CMK (cell line): ENCODE measurements at places on chromosomes 3 and 15.

GRCh38 chr3:164640591-164640990 lies 437.7 kb downstream of the SI start:
- no peak for DNase-seq

- no peak for DNase-seq
Observed at GRCh38 chr3:7447197-7447769, 586.4 kb downstream of the GRM7 start.

DNA sequence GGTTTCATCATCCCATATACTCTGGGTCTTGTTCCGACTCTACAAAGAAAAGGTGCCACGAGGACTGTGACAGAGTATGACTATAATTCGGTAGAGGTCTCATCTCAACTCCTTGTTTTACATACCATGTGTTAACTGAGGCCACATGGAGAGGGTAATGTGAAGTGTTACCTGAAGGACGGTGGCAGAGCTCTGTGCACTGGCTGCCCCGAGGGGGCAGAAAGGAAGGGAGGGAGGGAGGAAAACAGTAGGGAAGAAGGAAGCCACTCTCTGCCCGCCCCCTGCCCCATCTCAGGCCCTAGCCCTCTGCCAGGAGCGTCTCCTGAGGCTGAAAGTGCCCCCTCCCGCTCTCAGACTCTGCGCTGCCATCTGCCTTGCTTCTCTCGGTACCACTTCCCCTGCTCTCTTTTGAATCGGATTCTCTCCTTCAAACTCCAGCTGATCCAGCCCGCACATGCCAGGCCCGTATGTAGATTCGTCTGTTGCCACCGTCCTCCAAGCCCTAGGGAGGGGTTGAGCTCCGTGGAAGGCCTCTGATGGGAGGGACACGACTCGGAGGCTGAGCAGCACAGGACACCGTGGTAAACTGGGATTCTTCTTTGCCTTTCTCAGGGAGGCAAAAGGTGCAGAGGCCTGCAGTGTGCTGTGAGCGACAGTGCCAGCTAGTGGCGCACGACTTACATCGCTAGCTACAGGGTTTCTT lies 70.5 kb upstream of the ATP10A start:
- DNase-seq, result no peak

- DNase-seq, result no peak
Observed at GRCh38 chr15:63987796-63988378, 58.4 kb downstream of the DAPK2 start.

GRCh38 chr3:72011485-72011884 lies 226.5 kb upstream of the PROK2 start:
- no peak for DNase-seq

DNA sequence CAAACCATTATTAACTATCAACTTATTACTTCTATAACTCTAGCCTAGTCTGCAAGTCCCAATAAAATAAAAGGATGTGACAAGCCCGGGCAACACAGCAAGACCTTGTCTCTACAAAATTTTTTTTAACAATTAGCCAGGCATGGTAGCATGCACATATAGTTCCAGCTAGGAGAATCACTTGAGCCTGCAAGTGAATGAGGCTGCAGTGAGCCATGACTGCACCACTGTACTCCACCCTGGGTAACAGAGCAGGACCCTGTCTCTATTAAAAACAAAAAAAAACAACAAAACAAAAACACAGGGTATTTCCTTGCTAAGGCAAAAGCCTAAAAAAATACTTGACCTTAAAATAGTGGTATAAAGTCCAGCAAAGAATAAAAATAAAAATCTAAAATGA lies 31.4 kb downstream of the ANKRD28 start:
- DNase-seq, result no peak

DNA sequence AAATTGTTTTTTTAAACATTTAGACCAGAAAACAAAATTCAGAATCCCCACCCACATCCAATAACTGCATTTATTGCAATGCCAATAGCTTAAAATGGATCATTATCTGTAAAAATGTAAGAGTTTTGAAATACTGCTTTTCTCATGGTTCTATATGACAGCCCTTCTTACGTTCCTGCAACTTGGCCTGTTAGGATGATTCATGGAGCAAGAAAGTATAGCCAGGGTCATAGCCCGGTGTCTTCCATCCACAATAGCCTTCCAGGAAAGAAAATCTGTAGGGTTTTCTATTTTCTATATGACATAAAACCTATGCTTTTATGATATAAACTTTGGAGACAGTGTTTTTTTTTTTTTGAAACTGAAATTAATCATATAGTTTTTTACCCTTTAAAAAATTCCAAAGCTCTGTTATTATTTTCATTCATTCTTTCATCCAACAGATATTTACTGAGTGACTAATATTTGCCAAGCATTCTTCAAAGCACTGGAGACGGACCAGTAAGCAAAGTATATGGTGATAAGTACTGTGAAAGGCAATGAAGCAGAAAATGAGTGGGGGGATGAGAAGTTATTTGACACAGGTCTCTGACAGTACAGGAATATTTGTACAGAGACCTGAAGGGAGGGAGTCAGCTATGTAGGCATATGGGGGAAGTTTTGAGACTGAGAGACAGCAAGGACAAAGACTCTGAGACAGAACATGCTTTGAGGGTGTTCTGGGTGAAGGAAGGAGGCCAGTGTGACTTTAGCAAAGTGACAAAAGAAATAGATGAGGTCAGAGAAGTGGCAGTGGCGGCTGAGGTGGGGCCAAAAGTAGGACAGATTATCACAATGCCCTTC lies 29.0 kb upstream of the SLC2A2 start:
- no peak for DNase-seq

- DNase-seq, result no peak
Observed at GRCh38 chr3:10374311-10374710, 53.4 kb upstream of the SEC13 start.

DNA sequence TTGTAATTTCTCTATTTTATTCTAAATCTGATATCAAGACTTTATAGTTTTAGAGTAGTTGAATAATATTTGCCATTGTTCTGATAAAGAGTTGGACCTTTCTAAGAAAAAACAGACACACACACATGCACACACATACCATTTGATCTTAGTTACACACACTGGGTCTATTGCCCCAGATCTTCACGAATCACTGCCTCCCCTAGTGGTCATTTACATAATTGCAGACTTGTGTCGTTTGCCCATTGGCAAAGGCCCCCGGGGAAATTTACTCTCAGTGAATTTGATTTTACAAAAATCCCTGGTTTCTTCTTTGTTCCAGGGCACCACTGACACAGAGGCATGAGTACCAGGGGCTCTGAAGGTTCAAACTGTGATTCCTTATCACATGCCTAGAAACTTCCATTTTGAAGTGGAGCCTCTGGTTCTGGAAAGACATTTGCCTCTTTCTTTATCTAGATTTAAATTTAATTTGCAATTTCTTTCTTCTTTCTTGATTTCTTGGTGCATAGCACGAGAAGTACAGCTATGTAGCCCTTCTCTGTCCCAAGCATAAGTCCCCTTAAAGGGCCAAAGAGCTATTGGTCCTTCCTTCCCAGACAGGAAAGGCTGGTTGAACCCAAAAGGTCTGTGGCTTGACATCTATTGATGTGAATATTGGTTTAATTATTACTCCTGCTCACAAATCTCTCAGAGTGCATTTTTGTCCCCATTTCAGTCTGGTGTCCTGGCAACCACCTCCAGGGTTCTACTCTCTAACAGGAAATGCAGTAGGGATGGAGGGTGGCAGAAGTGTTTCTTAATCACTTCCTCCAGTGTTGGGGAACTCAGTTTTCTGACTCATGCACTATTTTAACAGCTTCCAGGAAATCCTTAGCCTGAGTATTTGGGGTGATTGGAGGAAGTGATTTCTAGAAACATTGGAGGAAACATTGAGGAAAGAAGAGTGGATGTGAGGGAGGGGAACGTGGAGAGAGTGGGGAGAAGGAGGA lies 32.4 kb upstream of the SLC6A11 start:
- no peak for DNase-seq

DNA sequence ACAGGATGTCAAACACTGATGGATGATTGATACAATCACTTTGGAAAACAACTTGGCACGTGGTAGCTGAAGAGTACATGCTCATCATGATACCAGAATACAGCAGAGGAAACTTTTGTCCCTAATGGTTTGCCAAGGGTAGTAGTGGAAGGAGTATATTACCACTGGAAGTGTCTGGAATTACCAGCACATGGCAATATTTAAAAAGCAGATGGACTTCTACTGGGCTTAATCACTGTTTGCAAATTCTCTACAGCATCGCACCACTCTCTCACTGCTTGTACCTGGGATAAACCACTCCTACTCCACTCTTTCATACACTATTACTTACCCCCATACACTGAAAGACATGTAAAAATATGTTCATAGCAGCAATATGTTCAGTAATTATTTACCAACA lies 19.6 kb upstream of the GP5 start:
- no peak for DNase-seq
